ENCODE measurements at places on chromosomes 5 and 9. TPM values are rescaled to one million over a fixed set of nuclear protein-coding genes. Genes with fewer than 3 reads are reported as not detected.

DNA sequence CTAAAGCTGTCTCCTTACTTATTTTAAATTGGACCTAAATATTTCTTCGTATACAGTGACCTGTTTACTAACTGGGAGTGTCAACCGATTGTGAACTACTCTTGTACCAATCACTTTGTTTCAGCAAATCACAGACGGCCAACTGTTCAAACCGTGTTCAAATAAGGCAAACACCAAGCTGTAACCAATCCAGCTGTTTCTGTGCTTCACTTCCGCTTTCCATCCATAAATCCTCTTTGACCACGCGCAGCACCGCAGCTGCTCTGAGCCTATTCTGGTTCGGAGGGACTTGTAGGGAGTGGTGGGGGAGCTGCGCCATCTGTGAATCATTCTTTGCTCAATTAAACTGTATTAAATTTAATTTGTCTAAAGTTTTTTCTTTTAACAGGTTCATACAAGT lies 4.8 kb upstream of the FAM240B start:
- no peak for DNase-seq
- H3K4me3 ChIP-seq = no peak overlapping the region
- no peaks in the 10 kb centered on the region for H3K36me3 ChIP-seq
- H3K27ac ChIP-seq = no peak overlapping the region
- H3K4me1 ChIP-seq = no peaks in the 10 kb centered on the region

DNA sequence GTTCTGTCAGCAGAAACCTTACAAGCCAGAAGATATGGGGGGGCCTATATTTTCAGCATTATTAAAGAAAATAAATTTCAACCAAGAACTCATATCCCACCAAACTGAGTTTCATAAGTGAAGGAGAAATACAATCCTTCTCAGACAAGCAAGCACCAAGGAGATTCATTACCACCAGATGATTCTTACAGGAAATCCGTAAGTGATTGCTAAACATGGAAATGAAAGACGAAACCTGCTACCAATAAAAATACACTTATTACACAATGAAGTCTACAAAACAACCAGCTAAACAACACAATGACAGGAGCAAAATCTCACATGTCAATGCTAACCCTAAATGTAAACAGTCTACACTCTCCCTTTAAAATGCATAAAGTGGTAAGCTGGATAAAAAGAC lies 17.8 kb upstream of the C9orf72 start:
- DNase-seq = no peak
- H3K4me1 ChIP-seq = no peaks in the 10 kb centered on the region
- H3K27me3 ChIP-seq = no peaks in the 10 kb centered on the region
- H3K27ac ChIP-seq = no peak overlapping the region
- no peaks in the 10 kb centered on the region for H3K36me3 ChIP-seq
- H3K4me3 ChIP-seq = no peak overlapping the region

DNA sequence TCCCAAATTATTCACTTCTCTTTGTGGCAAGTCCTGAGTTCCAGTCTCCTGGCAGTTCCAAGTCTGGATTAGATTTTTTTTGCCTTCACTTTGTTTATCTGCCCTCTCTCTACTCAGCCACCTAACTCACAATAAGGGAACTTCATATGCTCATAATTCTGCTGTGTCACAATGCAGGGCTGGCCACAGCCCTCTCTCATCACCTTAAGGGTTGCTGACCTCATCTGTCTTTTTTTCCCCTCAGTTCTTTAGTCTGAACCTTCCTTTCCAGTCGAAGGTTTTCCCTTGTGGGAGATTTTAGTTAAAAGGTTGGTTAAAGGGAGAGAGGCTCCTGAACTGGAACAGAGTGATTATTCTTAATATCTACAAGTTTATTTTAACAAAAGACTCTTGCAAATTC lies 4.1 kb downstream of the BAG1 start:
- H3K4me3 ChIP-seq = no peak overlapping the region
- no peak for DNase-seq
- H3K4me1 ChIP-seq = peaks cover 5% of the 10 kb centered on the region

DNA sequence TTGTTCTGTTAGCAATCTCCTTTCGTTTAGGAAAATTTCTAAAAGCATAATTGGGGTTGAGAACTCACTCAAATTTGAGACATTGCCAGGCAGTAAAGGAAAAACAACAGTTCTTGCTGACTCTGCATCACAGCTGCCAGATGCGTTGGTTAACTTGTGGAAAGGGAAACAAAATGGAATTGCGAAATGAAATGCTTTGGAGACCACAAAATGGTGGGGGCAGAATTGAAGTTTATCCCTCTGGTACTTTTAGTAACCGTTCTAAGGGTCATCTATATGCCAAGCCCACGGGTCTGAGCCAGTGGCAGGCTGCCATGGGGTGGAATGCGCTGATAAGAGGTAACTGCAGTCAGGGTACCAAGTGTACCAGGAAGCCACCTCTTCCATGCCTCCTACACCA lies 28.6 kb upstream of the SELENOP start:
- H3K4me3 ChIP-seq = no peak overlapping the region
- H3K27me3 ChIP-seq = no peaks in the 10 kb centered on the region
- peaks cover 4% of the 10 kb centered on the region for H3K4me1 ChIP-seq
- H3K36me3 ChIP-seq = no peaks in the 10 kb centered on the region
- peak; percentile 58 for DNase-seq

DNA sequence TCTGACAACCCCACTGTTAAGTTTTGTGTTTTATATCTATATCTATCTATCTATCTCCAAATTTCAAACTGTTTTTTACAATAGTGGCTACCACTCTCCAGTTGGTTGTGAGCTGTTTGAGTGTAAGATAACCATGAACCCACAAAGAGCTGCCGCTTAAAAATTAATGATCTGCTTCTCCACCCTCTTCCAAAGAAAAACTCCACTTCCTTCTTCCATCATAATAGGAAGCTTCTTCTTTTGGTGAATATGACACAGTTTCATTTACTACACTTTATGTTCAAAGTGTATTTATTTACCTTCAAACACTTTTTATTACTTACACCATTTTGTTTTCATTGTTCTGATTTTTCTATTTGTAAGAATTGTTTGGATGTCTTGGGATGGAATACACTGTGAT lies 37.9 kb downstream of the SPZ1 start:
- no peaks in the 10 kb centered on the region for H3K36me3 ChIP-seq
- H3K4me3 ChIP-seq = no peak overlapping the region
- no peak for DNase-seq
- no peaks in the 10 kb centered on the region for H3K27me3 ChIP-seq
- H3K4me1 ChIP-seq = no peaks in the 10 kb centered on the region

- no peaks in the 10 kb centered on the region for H3K27me3 ChIP-seq
- no peaks in the 10 kb centered on the region for H3K36me3 ChIP-seq
- no peak for DNase-seq
- no peak overlapping the region for H3K27ac ChIP-seq
These were observed 15.7 kb downstream of the PIP5K1B start for GRCh38 chr9:68720656-68721313.

DNA sequence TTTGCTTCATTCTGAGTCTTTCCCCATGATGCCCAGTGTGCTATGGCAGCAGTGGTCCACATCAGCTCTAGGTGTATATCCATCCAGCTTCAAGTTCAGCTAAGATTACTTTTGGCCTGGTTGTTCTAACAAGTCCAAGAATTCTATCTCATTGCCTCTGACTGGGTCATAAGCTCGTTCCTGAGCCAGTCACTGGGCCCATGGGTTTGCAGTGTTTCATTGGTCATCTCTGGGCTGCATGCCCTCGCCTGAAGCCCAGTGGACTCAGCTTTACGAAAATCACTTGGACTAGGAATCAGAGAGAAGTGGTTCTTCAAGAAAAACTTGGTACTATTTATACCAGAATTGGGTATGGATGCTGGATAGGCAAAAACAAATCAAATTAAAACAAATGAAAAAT lies 16.1 kb upstream of the ARHGAP26 start:
- peaks cover 18% of the 10 kb centered on the region for H3K27me3 ChIP-seq
- no peak for DNase-seq
- H3K36me3 ChIP-seq = no peaks in the 10 kb centered on the region

GRCh38 chr5:127549551-127549950 lies 32.1 kb downstream of the PRRC1 start:
- no peak overlapping the region for H3K4me3 ChIP-seq
- no peaks in the 10 kb centered on the region for H3K27me3 ChIP-seq
- DNase-seq = no peak
- 0 out of 2 replicates have a peak, but pooled peaks cover 2% of the 10 kb centered on the region for H3K4me1 ChIP-seq

- no peak overlapping the region for H3K4me3 ChIP-seq
- no peaks in the 10 kb centered on the region for H3K36me3 ChIP-seq
- no peak for DNase-seq
- no peaks in the 10 kb centered on the region for H3K4me1 ChIP-seq
- no peak overlapping the region for H3K27ac ChIP-seq
These were observed 516.5 kb downstream of the KIF4B start for GRCh38 chr5:155530046-155530445.

- H3K27ac ChIP-seq = no peak overlapping the region
- H3K4me1 ChIP-seq = no peaks in the 10 kb centered on the region
- DNase-seq = no peak
These were observed 609.2 kb downstream of the CSNK1G3 start for GRCh38 chr5:124121198-124121597.

DNA sequence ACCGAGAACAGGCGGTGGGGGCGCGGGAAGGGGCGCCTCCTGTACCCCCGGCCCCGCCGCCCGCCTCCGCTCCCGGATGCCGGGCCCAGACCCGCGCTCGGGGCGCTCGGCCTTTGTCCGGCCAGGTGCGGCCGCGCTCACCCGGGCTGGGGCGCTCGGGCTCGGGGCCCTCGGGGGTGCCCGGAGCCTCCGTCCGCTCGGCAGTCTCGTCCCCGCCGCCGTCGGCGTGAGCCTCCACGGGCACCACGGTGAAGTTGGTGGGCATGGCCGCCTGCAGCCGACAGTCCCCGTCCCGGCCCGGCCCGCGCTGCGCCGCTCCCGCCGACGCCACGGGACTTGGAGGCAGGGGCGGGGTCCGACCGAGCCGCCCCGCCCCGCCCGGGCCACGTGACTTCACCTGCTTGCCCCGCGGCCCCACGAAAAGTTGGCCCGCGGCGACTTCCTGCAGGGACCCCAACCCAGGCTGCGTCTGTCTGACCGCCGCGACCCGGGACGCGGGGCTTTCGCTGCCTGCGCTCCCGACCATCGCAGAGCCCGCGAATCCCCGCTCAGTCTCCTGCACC lies at the start of gene SLC12A7:
TSS of gene SLC12A7 (minus strand) at position 337 of the 563 bp plus-strand sequence. CDS start at position 265, 72 bp downstream.
- H3K27ac ChIP-seq = peak within 1 kb of the TSS; percentile 2
- H3K4me1 ChIP-seq = peaks cover 4% of the 10 kb centered on the region
- DNase-seq = no peak
- H3K36me3 ChIP-seq = no peaks in the 10 kb centered on the region

- no peak overlapping the region for H3K4me3 ChIP-seq
- H3K36me3 ChIP-seq = no peaks in the 10 kb centered on the region
- H3K4me1 ChIP-seq = no peaks in the 10 kb centered on the region
- H3K27ac ChIP-seq = no peak overlapping the region
These were observed 405.5 kb downstream of the ARHGEF28 start for GRCh38 chr5:74031536-74031935.

- no peaks in the 10 kb centered on the region for H3K36me3 ChIP-seq
- H3K4me1 ChIP-seq = peaks cover 9% of the 10 kb centered on the region
- H3K4me3 ChIP-seq = no peak overlapping the region
- no peak overlapping the region for H3K27ac ChIP-seq
These were observed 220.0 kb downstream of the GLIS3 start for GRCh38 chr9:4079906-4080305.

DNA sequence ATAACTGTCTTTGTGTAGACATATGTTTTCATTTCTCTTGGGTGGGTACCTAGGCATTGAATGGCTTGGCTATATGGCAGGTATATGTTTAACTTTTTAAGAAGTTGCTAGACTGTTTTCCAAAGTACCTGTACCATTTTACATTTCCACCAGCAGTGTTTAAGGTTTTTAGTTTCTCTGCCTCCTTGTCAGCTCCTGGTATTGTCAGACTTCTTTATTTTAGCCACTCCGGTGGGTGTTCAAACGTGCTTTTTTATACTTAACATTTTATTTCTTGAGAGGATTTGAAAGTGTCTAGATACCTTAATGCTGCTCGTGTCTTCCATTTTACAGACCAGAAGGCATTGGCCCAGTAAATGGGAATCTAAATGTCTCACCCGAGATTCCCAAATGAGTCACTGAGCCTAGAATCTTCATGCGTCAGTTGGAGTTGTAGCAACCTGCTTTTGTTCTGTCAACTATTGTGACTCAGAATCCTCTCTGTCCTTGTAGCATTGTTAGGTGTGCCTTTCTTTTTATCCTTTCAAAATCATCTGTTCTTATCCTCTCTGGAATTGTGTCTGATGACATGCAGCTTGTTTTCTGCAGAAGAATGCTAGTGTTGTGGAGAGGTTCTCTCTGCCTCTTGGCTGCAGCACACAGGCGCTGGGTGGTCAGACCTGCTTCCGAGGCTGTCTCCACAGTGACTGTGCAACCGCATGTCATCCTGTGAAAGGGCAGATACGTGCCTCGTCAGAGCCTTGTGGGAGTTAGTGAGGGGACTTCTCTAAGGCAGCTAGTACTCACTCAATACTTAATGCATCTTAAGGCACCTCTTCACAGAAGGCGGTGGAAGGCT lies 291.8 kb downstream of the AOPEP start:
- H3K4me1 ChIP-seq = peaks cover 31% of the 10 kb centered on the region
- peak overlapping the region; percentile 68 for H3K27ac ChIP-seq
- H3K27me3 ChIP-seq = no peaks in the 10 kb centered on the region
- peaks cover 35% of the 10 kb centered on the region for H3K36me3 ChIP-seq

DNA sequence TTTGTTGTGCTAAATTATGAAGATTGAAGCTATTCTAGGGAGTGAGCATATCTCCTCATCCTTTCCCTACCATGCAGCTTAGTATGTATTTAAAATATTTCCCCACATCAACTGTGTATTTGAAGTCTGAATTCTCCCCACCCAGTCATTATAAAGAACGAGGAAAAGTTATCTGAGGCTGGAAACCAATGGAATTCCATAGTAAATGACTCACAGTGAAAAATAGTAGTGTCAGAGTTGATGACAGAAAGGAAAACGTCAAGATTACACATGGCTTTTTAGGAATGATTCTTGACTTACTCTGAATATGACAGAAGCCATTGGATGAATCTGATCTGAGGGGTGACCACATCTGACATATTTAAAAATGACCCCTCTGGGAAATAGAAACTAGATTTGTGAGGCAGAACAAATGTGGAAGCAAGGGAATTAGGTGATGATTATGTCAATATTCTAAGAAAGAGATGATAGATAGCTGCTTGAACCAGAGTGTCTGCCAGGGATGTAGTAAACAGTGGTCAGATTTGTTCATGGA lies 1768.9 kb upstream of the CDH9 start:
- no peak overlapping the region for H3K4me3 ChIP-seq
- H3K4me1 ChIP-seq = no peaks in the 10 kb centered on the region
- H3K27me3 ChIP-seq = no peaks in the 10 kb centered on the region
- H3K36me3 ChIP-seq = no peaks in the 10 kb centered on the region
- no peak for DNase-seq

- peaks cover 8% of the 10 kb centered on the region for H3K4me1 ChIP-seq
- H3K36me3 ChIP-seq = peaks cover 4% of the 10 kb centered on the region
- no peaks in the 10 kb centered on the region for H3K27me3 ChIP-seq
- no peak overlapping the region for H3K27ac ChIP-seq
- peak; percentile 30 for DNase-seq
These were observed 20.7 kb upstream of the TMOD1 start for GRCh38 chr9:97480749-97481148.

GRCh38 chr9:80596579-80596978 lies 1024.8 kb downstream of the TLE4 start:
- no peaks in the 10 kb centered on the region for H3K27me3 ChIP-seq
- H3K4me1 ChIP-seq = no peaks in the 10 kb centered on the region
- H3K27ac ChIP-seq = no peak overlapping the region
- no peaks in the 10 kb centered on the region for H3K36me3 ChIP-seq

CCDC69 gene
- 0.56 TPM for total RNA-seq

PKD2L2 gene
- not detected for total RNA-seq

ESM1 gene
- total RNA-seq = 10.2 TPM

PIP5KL1 gene
- 0.28 TPM for total RNA-seq

TXN gene
- 277 TPM for total RNA-seq

TMEM215 gene
- total RNA-seq = not detected

CYSRT1 gene
- total RNA-seq = not detected

All from IMR-90 (cell line).